ENCODE measurements at places on chromosomes 13 and 19. TPM values are rescaled to one million over a fixed set of nuclear protein-coding genes. Genes with fewer than 3 reads are reported as not detected.

ZNF480 gene
- 4.0 TPM for total RNA-seq

WDR62 gene
- total RNA-seq: 4.8 TPM

ZNF829 gene
- 1.9 TPM for total RNA-seq

GIPR gene
- total RNA-seq: 0.76 TPM

OR10H1 gene
- total RNA-seq: not detected

ZNF491 gene
- total RNA-seq: 3.1 TPM

PCSK4 gene
- 5.0 TPM for total RNA-seq

UBE2L5 gene
- total RNA-seq: not detected

BORCS8 gene
- 20.7 TPM for total RNA-seq

NRTN gene
- not detected for total RNA-seq

KXD1 gene
- 143 TPM for total RNA-seq

HCST gene
- total RNA-seq: not detected

NLRP12 gene
- 1.1 TPM for total RNA-seq

CEBPA gene
- total RNA-seq: 0.10 TPM

FUT2 gene
- total RNA-seq: not detected

TCF3 gene
- 206 TPM for total RNA-seq

PIK3R2 gene
- 17.4 TPM for total RNA-seq
